Lung (tissue), 17 donors: ENCODE measurements at places on chromosomes 12 and 14. TPM values are rescaled to one million over a fixed set of nuclear protein-coding genes. Genes with fewer than 3 reads are reported as not detected.

GAS2L3 gene
- total RNA-seq, result 15.6 TPM

TAS2R42 gene
- total RNA-seq, result not detected

BCL7A gene
- 21.2 TPM for total RNA-seq

DPF3 gene
- 3.9 TPM for total RNA-seq

CCDC38 gene
- total RNA-seq, result not detected
